ENCODE measurements at places on chromosomes 16 and 17.
A peak's percentile ranks its signal among the peaks of the same experiment; 100 is the strongest.

- DNase-seq: peak; percentile 86
These were observed 25.5 kb downstream of the CDH5 start for GRCh38 chr16:66391726-66392670.

DNA sequence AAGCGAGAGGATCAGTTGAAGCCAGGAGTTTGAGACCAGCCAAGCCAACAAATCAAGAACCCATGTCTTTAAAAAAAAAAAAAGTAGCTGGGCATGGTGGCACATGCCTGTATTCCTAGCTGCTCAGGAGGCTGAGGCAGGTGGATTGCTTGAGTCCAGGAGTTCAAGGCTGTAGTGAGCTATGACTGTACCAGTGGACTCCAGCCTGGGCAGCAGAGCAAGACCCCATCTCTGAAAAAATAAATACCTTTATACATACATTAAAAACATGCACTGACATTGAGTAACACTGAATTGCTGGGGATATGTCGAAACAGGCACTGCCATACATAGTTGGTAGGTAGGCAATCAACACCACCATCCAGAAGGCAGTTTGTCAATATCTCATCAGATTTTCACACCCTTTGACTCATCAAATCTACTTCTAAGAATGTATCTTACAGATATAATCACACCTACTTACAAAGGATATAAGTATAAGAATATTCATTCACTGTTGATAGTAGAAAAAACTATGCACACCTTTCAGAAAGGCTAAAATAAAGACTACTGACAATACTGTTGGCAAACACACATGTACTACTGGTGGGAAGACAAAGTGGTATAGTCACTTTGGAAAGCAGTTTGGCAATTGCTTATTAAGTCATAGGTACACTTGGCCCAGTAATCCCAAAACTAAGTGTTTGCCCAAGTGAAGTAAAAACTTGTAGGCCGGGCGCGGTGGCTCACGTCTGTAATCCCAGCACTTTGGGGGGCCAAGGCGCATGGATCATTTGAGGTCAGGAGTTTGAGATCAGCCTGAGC, 6.4 kb upstream of the CEP20 start:
- DNase-seq: peak; percentile 65

- DNase-seq: no peak
These were observed 2.3 kb downstream of the CDYL2 start for GRCh38 chr16:80802138-80802537.

DNA sequence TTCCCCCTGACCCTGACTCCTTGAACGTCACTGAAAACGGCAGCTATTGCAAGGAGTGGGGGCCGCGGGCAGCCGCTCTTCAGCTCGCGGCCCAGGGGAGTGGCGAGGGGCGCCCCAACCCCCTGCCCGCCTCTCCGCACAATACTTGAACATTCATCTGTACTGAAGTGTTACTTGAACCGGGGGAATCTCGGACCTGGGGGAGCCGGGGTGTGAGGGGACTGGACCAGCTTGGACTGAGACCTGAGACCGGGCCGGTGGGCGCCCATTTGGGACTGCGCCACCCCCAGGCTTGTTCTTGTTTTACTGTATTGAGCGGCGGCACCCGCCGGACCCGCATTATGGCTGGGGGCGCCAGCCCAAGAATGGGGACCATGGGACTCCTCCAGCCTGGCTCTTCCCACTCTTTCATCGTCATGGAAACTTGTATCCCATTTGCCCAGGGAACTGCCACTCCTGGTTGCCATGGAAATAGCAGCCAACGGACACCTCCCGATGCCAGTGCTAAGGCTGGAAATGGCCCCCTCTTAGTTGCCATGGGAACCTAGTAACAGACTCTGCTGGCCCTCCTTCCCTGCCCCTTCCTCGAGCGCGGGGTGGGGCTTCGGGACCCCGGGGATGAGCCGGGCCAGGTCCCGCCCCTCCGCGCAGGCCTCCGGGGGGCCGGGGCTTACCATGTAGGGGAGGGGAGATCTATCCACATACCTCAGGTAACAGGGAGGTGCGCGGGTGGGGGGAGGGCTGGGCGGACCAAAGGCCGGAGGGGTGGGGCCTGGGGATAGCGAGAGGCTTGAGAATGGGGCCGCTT, 805 bp upstream of the ORAI3 start:
- DNase-seq: peak; percentile 96

DNA sequence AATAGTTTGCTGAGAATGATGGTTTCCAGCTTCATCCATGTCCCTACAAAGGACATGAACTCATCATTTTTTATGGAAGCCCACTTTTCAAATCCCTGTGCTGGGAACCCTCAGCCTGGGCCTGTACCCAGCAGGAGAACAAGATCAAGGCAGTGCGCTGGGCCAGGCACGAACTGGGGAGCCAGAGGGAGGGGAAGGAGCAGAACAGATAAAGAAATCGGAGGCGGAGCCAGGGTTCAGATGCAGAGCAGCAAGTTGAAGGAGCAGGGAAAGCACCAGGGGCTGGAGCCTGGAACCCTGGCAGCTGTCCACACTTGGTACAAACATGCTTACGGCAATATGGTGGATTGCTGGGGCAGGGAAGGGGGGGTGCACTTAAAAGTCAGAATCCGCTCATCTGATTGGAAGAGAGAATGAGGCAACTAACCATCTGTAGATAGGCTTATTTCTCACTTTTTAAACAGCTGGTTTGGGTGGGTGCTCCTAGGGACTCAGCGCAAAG, 107.5 kb downstream of the NOG start:
- no peak for DNase-seq

- DNase-seq: no peak
These were observed 1.9 kb upstream of the TUBB3 start for GRCh38 chr16:89921131-89921701.

DNA sequence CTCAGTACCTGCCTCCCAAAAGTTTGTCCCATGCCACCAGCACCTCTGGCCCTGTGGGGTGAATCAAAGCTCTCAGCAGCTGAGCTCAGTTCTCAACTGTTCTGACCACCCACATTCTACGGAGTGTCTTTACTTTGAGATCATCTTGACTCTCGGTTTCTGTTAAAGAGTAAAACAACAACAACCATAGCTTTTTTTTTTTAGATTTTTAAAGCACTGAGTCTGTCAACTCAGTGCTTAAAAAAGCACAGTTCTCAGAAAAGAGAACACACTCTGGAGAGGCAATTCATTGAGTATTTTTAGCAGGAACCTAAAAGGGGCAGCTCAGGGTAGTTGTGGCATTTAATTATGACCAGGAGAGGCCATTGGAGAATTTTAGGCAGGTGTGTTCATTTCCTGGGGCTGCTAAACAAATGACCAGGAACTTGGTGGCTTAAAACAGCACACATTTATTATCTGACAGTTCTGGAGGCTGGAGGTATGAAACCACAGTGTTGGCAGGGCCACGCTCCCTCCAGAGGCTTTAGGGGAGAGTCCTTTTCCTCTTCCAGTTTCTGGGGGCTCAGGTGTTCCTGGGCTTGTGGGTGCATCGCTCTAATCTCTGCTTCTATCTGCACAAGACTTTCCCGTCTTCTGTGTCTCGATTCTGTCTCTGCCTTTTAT, 6.7 kb upstream of the WFIKKN2 start:
- DNase-seq: no peak

DNA sequence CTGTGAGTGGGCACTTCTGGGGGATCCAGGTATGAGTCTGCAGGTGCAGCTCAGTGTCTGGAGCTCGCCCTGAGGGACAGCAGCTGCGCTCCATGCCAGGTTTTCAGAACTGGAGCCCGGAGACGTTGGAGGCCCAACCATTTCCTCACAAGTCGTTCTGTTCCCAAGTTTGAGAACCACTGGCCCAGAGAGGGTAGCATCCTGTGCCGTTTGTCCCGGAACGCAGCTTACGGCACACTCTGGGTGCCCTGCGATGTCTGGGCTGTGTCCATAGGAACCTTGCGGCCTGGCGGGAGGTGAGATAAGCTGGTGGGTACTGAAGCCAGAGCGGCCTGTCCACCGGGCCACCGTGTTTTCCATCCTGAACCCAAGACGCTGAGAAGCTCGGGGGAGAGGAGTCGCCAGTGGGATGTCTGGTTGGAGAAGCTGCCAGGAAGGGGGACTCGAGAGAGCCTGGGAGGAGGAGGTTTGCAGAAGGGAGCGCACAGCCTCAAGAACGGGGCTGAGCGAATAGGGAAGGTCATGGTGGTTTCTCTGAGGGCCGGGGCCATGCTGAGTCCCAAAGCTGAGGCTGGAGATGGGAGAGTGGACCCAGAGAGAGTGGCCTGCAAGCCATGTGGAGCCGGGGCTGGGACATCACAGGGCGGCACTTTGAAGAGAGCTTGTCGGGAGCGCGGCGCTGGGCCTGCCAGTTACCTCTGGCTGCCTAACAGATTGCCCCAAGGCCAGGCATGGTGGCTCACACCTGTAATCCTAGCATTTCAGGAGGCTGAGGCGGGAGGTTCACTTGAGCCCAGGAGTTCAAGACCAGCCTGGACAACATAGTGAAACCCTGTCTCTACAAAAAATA, 211.0 kb upstream of the GSE1 start:
- no peak for DNase-seq

- no peak for DNase-seq
These were observed 88.4 kb upstream of the ATF7IP2 start for GRCh38 chr16:10297341-10298006.

DNA sequence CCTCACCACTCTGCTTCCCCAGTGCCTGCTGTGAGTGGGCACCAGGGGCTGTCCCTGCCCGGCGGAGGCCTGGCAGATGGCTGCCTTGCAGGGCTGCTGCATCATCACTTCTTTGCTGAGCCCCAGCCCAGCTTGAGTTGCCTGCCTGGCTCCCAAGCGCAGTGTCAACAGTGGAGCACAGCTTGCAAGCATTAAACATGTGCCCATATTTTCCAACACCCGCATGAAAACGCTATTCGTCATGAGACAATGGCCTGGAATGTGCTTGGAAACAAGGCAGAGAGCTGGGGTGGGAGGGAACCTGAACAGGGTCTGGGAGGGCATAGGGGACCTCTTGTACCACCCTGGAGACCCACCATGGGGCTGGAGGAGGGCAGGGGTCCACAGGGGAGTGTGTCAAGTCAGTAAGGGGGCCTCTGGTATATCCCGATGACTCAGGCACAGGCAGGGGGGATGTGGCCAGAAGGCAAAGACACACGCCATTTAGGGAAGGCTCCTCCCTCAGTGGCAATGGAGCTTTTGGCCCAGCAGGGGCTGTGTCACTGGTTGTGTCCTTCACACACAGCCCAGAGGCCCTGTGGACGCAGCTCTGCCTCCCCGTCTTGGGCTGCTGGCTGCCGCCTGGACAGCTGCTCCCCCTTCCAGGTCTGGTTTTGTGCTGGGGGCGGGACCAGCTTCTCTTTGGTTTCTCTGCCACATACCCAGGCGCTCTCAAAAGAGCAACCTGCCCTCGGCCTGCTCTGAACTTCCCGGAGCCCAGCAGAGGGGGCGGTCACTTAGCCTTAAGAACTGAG, 17.4 kb upstream of the MTSS2 start:
- peak; percentile 95 for DNase-seq

- no peak for DNase-seq
These were observed 1407.0 kb downstream of the CDH11 start for GRCh38 chr16:63714876-63715275.

DNA sequence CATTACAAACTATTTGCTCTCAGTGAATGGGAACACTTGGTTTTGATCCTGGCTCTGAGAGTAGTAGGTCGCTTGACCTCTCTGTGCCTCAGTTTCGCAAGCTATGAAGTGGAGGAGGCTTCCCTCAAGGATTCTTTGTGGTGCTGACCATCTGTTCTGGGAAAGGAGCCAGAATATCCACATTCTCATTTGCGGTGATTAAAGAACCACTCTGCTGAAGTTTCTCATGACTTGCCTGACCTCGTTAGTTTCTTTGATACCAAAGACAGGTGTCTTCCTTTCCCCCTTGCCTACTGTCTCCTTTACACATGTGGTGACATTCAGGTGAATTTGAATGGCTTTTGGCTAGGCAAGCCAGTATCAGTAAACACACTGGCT, 116.0 kb downstream of the SNX29 start:
- no peak for DNase-seq
